ENCODE measurements at places on chromosomes 1 and 21.

GRCh38 chr1:197145446-197146024 lies 934 bp downstream of the ASPM start:
- no peak for DNase-seq

DNA sequence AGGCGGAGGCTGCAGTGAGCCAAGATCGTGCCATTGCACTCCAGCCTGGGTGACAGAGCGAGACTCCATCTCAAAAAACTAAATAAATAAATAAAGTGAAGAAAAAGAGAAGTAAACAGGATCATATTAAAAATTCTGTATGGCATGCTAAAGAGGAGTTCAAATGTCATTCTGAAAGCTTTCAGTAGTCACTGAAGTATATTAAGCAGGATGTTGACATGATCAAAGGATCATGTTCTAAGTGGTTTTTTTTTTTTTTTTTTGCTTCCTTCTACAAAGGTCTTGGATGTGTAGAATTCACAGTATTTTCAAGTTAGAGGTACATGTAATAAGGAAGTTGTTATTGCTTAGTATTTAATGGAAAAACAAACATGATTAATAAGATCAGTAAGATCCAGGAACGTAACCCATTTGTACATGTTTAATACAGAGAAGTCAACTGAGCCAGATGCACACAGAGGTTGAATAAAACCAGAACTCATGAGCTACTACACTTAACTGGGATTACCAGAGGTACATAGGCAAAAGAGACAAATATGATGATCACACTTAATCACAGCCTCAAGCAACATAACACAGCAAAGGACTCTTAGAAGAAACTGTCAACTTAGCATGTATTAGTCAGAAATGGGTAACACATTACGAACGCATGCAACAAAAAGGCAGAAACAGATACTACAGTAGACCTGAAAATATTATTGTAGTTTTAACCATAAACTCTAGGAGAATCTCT lies 12.2 kb downstream of the CDC42BPA start:
- no peak for DNase-seq

DNA sequence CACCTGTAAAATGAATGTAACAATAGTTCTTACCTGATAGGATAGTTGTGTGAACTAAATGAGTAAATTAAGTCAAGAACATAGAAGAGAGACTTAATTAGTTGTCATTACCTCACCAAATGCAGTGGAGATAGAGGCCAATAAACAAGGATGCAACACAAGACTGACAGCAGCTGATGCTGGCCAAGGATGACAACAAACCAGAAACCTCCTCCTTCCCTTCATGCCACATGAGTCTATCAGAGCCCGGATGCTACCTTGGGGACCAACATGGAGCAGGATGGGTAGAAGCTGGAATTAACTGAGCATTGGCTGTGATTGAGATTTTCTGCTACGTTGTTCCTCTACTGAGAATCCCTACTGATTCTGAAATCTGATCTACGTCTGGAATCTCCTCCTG lies 30.3 kb upstream of the USP1 start:
- no peak for DNase-seq

DNA sequence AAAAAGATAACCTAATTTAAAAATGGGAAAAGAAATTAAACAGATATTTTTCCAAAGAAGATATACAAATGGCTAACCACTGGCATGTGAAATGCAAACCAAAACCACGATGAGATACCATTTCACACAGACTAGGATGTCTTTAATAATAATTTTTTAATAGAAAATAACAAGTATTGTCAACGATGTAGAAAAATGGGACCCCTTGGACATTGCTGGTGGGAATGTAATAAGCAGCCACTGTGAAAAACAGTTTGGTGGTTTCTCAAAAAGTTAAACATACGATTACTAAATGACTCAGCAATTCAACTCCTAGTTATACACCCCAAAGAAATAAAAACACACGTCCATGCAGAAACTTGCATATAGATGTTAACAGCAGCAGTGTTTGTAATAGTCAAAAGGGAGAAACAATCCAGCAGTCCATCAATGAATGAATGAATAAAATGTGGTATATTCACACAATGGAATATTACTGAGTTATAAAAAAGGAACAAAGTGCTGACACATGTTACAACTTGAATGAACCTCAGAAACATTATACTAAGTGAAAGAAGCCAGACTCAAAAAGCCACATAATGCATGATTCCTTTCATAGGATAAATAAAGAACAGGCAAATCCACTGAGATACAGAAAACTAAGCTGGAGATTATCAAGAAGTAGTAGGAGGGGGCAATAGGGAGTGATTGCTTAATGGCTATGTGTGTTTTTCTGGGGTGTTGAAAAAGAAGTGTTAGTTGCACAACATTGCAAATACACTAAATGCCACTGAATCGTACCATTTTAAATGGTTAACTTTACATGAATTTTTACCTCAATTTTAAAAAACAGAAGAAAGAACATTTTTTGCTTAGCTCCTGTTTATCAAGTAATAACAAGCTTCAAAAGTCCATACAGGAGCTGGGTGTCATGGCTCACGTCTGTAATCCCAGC lies 4.1 kb downstream of the PPT1 start:
- no peak for DNase-seq

DNA sequence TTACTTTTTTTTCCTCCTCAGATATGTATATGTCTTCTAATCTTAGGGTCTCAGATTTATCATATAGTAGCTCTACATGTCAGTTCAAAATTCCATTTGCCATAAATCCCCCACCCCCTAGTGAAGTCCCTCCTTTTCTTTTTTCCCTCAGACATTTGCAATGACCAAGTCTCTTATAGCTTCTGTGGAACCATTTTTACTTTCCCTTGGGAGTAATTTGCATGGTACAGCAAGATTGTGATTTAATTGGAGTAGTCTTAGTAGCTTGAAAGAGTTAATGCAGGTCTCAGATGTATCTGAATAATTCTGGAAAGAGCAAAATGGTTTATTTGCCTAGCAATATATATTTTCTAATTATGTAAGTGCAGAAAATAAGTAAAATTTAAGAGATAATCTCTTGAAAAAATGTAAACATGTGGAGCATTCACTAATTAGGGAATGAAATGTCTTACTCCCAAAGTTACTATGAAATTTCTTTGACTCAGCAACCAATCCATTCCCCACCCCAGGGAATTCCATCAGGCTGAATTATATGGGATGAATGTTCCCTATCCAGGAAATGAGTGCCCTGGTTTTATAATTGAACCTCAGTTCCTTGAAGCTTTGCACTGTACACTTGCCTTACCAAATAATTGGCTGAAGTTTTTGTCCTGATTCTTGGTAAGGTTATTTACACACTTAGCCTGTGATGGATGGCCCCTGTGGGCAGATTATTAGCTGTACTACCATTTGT lies 267.0 kb downstream of the DNM3 start:
- DNase-seq: no peak

DNA sequence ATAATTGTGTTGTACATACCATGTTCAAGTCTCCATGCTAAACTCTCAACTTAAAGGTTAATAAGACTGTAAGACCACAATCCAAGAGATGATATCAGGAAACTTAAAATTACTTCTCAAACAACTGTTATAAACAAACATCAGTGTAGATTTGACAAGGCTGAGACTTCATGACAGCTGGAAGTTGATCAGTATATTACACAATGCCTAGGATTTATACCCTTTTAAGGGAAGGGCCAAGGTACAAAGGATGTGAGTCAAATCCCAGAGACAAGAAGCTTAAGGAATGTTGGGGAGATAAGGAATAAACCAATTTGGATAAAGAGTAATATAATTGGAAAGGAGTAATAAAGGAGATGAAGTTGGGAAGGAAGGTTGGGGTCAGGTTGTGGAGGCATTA lies 98.8 kb downstream of the LBR start:
- DNase-seq: peak; percentile 45

GRCh38 chr1:12473596-12474362 lies 144.2 kb downstream of the DHRS3 start:
- no peak for DNase-seq

GRCh38 chr1:99758073-99758511 lies 8.3 kb downstream of the FRRS1 start:
- DNase-seq: no peak

DNA sequence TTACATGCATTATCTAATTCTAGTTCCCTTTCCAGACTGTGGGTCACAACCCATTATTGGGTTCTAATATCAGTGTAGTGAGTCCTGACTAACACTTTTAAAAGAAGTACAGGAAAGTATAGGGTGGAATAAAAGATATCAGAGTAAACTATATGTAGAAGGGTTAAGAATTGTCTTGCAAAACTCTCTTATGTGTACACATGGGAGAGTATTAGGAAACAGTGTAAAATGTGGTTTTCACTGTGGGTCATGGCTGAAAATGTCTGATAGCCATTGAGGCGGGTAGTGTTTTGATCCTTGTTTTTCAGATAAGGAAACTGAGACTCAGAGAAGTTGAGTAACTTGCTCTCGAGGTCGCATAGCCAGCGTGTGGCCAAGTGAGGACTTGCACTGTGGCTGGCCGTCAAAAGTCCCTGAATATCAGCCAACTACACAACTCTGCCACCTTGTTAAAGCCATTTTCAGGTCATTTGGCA lies 18.5 kb upstream of the MTARC1 start:
- DNase-seq: no peak

DNA sequence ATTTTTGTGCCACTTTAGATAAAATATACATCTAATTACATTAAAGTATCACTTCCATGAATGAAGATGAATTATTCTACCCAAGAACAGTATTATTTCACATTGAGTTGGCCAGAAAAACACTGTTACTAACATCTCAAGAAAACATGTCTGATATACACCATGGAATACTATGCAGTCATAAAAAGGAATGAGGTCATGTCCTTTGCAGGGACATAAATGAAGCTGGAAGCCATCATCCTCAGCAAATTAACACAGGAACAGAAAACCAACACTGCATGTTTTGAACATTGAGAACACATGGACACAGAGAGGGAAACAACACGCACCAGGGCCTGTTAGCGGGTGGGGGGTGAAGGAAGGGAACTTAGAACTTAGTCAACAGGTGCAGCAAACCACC lies 69.0 kb downstream of the TESK2 start:
- DNase-seq: no peak

- DNase-seq: peak; percentile 91
These were observed 63.9 kb downstream of the CAPN2 start for GRCh38 chr1:223776075-223776814.

DNA sequence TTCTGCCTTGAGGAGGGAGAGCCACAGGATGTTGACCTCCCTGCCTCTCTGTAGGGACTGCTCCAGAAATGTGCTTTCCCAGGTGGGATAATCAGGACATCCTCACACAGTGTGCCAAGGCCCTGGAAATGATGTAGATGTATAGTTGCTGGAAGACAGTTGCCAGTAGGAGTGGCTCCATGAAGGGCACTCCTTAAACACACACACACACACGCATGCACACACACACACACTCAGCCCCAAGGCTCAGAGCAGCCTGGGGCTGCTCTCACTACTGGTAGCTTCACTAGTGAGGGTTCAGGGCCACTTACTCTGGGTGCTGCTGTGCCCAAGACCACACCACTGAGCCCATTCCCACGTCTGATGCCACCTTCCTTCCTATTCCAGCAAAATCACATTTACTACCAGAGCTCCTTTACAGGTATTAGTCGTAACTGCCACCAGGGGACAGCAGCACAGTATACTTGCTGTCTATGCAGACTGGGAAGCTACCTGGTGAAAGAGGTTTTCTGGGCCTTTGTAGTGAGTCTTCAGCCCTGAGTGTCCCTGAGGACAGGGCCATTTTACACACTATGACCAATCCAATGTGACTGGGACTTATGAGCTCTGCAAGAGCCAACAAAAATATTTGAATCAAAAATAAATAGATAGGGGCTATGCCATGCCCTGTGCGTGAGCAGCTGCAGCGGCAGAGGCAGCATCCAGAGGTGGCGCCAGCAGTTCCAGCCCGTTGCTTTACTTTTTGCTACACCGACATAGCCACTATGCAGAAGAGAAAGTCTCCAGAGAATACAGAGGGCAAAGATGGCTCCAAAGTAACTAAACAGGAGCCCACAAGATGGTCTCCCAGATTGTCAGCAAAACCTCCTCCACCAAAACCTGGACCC lies 15.0 kb downstream of the CRNN start:
- no peak for DNase-seq

GRCh38 chr1:222912730-222913129 lies 97.9 kb downstream of the DISP1 start:
- no peak for DNase-seq

DNA sequence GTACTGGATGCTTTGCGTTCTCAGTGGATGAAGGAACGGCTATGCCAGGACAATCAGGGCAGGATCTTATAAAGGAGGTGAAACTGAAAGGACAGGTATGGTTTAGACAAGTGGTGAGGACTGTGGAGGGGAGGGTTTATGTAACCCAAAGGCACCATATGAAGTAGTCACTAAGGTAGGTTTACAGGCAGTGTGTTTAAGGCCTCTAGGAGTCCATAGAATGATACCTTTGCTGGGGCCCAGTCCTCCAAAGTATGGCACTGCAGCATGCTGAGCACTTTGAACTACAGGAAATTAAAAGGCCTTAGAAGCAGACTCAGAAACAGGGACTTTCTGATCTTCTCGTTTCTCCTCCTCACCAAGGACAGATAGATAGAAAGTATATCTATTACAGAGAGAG lies 304.7 kb upstream of the USP25 start:
- no peak for DNase-seq

DNA sequence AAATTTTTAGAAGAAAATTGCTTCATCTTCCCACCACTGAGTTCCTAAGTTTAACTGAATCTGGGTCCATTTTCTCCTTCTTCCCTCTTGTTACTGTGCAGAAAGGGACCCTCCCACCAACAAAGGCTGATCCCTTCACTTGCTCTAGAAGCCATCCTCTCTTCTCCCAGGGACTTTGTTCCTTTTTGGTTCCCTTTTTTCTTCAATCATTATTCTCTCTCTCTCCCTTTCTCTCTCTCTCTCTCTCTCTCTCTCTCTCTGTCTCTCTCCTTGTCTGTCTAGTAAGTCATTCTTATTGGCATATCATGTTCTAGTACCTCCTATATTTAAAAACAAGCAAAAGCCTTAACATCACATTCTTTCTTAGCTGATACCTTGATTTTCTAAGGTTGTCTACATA lies 31.7 kb upstream of the GADD45A start:
- no peak for DNase-seq

- DNase-seq: no peak
These were observed 24.1 kb upstream of the ARF1 start for GRCh38 chr1:228058172-228058948.

GRCh38 chr1:178541829-178542553 lies 29.1 kb downstream of the TEX35 start:
- DNase-seq: no peak

- DNase-seq: no peak
These were observed 45.4 kb downstream of the NEK7 start for GRCh38 chr1:198201956-198202784.

- DNase-seq: peak; percentile 22
These were observed 23.2 kb upstream of the QSOX1 start for GRCh38 chr1:180131510-180131909.

- DNase-seq: no peak
These were observed 23.2 kb downstream of the LYST start for GRCh38 chr1:235843461-235843961.

- DNase-seq: no peak
These were observed 121.8 kb downstream of the HMGB4 start for GRCh38 chr1:33985656-33986055.

GRCh38 chr1:91613595-91613994 lies 112.9 kb downstream of the CDC7 start:
- no peak for DNase-seq

GRCh38 chr1:26705788-26706311 lies 10.0 kb downstream of the ARID1A start:
- DNase-seq: no peak
